NCI-H524 treated with DMSO at 0.1 percent for 48 hours (cell line): ENCODE measurements at places on chromosomes 16 and 17.
A peak's percentile ranks its signal among the peaks of the same experiment; 100 is the strongest.

GRCh38 chr16:75433732-75434413, 570 bp upstream of the CFDP1 start:
- DNase-seq: peak; percentile 62

DNA sequence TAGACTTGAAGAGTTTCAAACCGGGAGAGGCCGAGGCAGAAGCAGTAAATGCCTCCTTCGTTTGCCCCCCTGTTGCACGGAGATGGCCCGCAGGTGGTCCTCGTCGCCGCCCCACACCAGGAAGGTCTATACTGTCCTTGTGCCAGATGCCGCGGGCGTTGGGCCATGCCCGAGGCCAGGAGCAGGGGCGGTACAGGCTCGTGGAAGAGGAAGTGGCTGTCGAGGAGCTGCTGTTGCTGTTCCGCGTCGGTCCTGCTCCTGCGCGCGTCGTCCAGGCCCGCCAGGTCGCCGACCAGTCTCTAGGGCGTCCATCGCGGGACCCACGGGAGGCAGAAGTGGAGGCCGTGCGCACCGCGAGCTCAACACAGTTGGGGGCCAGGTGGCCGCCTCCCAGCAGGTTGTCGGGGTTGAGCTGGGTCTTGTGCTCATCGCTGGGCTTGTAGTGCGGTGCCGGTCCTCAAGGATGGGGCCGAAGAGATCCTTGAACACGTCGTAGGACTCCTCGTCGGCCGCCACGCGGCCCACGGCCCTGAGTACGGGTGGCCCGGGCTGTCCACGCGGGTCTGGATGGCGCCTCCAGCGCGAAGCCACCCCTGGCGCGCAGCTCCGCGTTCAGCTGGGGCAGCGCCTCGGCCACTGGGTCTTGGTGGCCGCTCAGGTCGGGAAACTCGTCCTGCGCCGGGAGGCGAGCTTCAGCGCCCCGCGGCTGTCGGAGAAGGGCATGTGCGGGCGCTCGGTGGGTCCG, 13.1 kb upstream of the C16orf87 start:
- DNase-seq: no peak

DNA sequence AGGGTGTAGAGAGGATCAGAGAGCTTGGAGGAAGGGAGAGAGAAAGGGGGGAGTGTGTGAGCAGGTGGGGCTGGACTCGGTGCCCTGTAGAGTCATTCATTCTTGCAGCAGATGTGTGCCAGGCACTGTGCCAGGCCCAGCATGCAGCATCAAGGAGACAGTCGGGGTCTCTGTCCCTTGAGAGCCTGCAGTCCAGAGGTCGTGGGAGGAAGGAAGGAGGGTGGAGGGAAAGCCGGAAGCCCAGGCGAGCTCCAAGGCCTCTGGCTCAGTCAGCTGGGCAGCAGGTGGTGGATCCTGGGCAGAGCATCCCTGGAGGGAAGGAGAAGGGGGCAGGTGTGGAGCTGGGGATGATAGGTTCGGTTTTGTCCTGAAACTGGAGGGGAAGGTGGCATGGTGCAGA, 27.5 kb downstream of the EPN2 start:
- no peak for DNase-seq

- DNase-seq: no peak
Observed at GRCh38 chr17:50162466-50163254, 3.1 kb upstream of the SGCA start.

DNA sequence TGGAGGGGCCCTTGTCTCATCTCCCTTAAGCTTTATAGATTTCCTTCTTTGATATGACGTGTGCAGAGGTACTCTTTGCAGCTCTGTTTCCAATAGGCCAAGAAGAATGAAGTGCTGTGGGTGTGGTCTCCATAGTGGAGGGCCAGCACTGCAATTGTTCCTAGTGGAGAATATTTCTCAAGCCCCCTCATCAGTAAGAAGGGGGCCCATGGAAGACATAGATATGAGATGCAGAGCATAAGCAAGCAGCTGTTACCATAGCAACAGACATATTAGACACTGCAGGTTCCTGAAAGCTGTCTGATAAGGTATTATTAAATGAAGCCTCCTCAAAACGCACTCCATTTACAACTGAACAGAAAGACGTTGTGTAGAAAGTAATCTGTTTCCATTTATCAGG, 240.7 kb downstream of the ZFHX3 start:
- no peak for DNase-seq

- DNase-seq: no peak
Observed at GRCh38 chr17:80761110-80761871, 216.7 kb downstream of the RPTOR start.

DNA sequence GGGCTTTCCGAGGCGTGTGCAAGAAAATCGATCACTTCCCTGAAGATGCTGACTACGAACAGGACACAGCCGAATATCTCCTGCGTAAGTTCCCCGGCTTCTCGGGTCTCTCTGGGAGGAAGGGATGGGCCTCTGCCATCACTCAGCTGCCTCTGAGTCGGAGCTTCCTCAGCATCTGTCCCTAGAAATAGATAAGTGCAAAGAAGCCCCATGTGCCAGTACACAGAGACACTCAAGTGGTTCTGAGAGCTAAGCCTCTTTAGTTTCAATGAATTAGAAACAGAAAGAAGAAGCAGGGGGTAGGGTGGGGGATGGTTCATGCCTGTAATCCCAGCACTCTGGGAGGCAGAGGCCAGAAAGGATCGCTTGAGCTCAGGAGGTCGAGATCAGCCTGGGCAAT, 90.6 kb downstream of the CACNG3 start:
- no peak for DNase-seq

- DNase-seq: no peak
Observed at GRCh38 chr16:20216591-20217217, 110.6 kb downstream of the GP2 start.

DNA sequence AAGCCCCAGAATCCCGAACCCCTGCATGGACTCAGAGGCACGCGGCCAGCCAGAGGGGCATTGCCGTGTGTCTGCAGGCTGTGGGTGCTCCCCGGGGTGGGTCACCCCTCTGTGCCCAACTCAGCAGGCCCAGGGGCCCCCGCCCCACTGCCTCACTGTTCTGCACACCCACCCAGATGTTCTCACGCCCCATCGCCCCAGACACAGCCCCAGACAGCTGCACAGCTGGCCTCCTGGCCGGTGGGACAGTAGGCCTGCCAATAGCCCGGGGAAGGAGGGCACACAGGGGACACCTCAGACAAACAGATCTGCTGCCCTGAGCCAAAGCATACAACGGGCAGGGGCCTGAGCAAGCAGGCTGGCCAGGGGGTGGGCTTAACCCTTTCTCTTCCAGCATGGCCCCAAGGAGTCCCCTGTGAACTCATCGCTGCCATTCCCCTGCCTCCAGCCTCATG, 27.6 kb upstream of the NXPH3 start:
- no peak for DNase-seq

DNA sequence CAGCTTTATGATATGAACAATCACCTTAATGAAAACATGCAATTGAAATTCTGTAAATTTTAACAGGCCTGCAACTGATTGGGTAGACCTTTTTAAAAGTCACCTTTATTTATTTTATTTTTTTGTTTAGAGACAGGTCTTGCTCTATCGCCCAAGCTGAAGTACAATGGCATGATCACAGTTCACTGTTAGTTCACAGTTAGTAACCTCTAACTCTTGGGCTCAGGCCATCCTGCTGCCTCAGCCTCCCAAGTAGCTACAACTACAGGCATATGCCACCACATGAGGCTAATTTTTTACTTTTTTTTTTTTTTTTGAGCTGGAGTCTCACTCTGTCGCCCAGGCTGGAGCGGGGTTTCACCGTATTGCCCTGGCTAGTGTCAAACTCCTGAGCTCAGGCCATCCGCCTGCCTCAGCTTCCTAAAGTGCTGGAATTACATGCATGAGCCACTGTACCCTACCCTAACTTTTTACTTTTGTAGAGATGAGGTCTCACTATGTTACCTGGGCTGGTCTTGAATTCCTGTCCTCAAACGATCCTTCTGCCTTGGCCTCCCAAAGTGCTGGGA, 28.0 kb downstream of the AP1G1 start:
- DNase-seq: no peak

DNA sequence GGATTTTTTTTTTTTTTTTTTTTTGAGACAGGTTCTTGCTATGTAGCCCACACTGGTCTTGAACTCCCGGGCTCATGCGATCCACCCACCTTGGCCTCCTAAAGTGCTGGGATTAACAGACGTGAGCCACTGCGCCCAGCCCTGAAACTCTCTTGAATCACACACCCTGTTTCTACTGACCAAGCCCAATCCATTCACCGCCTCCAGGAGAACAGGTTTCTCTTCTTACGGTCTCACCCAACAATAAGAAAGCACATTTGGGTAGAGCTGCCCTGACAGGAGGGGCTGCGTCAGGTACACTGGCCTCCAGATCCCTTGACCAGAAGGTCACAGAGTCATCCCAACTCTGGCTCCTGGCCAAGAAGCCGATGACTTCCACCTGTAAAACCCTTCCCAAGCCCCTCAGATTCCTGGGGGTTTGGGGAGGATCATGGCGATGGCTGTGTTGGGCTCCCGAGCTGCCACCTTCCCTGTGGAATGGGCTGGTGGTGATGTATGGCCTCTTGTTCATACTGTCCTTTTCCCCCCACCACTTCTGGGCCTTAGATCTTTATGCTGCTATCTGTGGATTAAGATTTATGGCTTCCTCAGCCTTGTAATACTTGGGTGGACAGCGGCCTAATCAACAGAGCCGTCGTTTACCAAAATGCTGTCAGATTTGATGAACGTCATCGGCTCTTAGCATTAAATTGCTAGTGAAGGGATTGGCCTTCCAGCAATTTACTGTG, 89.1 kb downstream of the KATNIP start:
- no peak for DNase-seq

GRCh38 chr17:47694581-47695428, 844 bp downstream of the TBKBP1 start:
- DNase-seq: no peak

GRCh38 chr17:1904273-1905182, 74.7 kb downstream of the RPA1 start:
- no peak for DNase-seq

GRCh38 chr17:30477774-30478115, 537 bp downstream of the GOSR1 start:
- DNase-seq: no peak

DNA sequence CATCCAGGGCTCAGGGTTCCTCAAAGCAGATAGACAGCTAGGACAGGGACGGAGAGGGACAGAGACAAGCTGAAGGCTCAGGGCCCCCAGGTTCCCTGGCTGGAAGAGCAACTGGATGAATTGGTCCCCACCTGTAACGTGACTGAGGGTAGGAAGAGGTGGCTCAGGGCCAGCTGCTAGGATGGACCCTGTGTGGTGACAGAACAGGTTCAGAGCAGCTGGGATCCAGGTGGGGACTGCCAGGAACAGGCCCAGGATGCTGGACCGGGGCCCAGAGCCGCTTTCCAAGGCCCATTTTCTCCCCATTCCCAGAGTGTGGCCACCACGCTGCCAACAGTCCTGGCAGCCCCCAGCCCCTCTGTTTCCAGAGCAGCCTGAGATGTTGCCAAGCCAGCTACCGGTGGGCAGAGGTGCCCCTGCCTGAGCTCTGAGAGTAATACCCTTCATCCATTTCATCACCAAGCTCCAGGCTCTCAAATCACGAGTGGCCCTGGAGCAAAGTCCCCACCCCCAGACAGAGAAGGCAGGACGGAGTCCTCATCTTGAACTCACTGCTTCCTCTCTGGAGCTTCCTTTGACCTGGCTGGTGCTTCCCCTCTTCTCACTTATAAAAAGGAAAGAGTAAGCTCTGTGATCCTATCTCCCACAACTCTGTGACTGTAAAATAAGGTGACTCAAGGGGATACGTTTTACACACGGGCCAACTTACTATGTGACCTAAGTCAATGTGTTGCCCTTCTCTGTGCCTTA, 79.6 kb downstream of the TMEM132E start:
- DNase-seq: no peak

GRCh38 chr17:44919411-44919810, 4.1 kb upstream of the GFAP start:
- no peak for DNase-seq

DNA sequence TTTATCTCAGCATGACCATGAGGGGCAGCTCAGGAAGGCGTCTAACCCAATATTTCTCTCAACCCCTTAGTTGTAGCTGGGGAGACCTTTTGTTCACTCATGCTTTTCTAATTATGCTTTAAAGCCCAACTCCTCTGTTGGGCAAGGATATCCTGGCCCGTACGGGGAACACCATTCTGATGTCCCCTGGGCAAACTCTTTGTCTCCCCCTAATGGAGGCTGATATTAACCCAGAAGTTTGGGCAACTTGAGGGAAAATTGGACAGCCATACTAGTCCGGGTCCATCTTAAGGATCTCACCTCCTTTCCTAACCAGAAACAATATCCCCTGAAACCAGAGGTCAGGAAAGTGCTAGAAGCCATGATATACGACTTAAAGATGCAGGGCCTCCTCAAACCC, 143.7 kb upstream of the COX10 start:
- DNase-seq: no peak

- no peak for DNase-seq
Observed at GRCh38 chr16:3907586-3907985, 27.1 kb upstream of the CREBBP start.

GRCh38 chr17:67003231-67003630, 38.7 kb downstream of the CACNG4 start:
- DNase-seq: no peak

DNA sequence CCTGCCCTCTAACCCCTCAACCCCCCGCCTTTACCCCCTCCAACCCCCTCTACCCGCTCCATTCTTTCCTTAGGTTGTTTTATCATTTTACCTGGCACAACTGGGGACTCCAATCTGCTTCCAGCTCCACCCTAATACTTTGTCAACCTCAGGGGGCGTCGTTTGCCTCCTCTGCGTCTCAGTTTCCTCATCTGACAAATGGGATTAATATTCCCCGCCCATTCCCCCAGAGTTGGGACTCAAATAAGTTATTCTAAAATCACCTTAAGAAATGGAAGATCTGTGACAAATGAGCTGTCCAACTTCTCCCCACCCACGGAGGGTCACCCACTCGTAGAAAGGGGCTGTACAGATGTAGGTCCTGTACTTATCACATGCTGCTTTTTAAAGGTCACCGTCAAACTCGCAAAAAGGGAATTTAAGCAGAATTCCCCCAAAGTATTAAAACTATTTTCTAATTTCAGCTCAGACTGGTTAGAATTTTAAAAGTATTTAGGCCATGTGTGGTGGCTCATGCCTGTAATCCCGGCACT, 40.6 kb upstream of the CPNE2 start:
- no peak for DNase-seq

DNA sequence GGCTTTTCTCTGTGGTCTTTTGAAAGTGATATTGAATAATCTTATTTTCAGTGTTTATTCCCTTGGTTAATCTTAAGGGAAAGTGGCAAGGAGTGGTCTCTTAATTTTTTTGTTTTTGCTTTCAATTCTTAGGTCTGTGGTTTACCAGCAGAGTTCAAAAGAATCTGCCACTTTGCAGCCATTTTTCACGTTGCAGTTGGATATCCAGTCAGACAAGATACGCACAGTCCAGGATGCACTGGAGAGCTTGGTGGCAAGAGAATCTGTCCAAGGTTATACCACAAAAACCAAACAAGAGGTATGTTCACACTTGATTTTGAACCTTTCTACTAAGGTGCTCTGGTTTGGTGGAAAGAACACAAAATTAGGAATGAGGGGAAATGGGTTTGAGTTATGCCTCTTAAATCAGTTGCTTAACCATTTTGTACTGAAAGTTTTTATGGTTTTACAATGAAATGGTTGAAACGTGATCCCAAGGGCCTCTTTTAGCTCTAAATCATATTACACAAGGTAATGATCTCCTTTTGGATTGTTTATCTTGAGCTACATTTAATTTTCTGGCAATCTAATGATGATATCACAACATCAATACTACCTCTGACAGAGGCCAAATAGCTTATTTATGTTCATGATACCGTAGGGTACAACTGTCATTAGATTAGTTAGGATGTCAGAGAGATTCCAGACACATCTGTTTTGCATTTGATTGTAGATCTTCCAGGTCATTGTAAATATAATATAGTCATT, 51.6 kb upstream of the CRISPLD2 start:
- DNase-seq: no peak
